Activated naive CD8-positive, alpha-beta T cell treated with anti-CD3 and anti-CD28 coated beads for 36 hours (primary cell): ENCODE measurements at places on chromosomes 12 and 14.
A peak's percentile ranks its signal among the peaks of the same experiment; 100 is the strongest.

DNA sequence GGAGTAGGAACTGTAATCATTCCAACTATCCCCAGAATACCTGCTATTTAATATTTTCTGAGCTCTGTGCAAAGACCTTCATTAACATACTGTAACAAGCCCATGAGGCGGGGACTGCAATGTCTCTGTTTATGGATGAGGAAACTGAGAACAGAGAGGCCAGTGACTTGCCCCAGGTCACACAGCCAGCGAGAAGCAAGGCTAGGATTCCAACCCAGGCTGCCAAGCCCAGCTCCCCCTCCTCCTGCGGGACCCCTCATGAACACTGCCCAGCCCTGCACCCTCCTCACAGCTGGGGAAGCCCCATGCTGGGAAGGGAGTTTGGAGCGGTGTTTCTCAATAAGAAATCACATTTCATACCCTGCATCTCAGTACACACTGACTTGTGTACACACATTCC, 10.9 kb downstream of the HVCN1 start:
- DNase-seq = no peak

DNA sequence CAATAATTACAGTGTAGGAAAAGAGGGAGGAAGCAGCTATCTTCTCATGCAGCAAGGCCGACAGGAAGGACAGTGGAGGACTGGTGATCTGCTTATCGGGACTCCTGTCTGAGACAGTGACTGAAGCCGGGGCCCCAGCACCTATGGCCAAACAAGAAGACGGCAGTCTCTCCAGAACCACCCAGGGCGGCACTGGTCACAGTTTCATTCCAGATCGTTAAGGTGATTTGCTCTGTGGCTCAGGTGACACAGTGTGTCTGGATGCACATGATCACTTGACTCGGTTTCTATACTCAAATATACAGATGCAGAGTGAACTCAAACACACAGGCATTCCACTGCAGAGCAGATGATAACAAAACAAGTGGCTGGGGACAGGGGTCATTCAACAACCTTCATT, 52.1 kb upstream of the CORO1C start:
- DNase-seq = no peak

GRCh38 chr12:57815177-57816000, 3.1 kb downstream of the AVIL start:
- no peak for DNase-seq

DNA sequence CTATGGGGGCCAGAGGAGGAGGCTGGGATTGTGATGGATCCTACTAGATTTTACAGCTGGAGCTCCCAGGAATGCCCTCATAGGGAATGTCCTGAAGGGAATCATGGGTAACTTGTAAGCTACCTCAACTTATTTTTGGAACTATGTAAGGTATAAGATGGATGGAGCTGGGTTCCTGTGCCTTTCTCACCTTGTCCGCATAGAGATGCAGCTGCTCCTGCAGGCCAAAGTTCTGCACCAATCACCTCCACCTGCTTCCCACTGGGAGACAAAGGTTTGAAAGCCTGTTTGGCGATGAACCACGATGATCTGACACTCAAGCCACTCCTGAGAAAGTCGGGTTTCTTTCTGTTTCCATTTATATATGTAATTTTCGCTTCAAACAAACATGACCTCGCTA, 648 bp upstream of the AKAP5 start:
- no peak for DNase-seq

GRCh38 chr12:114501474-114501807, 95.5 kb upstream of the TBX5 start:
- DNase-seq = no peak

- no peak for DNase-seq
Observed at GRCh38 chr14:33271216-33271615, 332.5 kb downstream of the NPAS3 start.

- no peak for DNase-seq
Observed at GRCh38 chr14:104248203-104249055, 110.0 kb downstream of the KIF26A start.

- no peak for DNase-seq
Observed at GRCh38 chr14:90981636-90982035, 78.8 kb downstream of the RPS6KA5 start.

GRCh38 chr14:58697930-58698642, 60.3 kb downstream of the DACT1 start:
- no peak for DNase-seq

GRCh38 chr12:114625294-114625851, 58.6 kb downstream of the TBX3 start:
- peak; percentile 46 for DNase-seq

DNA sequence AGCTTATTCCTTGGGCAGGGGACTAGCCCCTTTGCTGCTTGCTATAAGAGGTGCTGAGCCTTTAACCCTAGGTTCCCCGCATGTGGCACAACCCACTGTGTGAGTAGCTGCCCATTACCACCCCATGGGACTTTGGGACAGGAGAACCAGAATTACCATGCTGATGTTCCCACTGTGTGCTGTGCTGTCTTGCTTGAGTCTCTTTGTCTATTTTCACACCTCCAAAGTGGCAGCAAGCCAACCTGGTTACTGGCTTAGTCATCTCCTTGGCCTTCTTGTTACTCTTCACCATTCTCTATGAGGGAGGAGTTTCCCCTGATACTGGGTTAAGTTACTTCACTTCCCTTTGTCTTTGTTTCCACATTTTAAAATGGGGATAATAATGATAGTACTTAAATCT, 73.4 kb upstream of the ETV6 start:
- DNase-seq = peak; percentile 37

DNA sequence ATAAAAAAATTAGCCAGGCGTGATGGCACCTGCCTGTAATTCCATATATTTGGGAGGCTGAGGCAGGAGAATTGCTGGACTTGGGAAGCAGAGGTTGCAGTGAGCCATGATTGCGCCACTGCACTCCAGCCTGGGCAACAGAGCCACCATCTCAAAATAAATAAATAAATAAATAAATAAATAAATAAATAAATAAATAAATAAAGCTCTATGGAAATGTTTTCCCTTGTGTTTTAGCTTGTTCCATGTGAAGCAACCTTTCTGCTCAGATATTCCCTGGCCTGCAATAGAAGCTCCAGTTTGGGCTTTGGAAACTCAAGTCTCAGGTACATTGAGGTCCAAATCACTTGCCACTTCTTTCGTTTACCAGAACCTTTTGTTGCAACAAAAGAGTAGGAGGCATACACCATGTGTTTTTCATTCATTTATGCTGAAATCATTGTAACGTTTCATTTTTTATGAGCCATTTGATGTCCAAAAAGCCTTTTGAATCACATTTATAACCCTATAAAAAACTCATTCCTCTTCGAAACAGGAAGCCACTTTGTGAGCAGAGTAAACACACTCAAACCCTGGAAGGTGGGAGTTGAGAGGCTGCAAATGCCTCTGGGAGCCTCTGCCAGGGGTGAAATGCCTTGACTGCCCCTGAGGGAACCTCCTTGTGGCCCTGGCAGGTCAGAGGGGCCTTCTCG, 376.6 kb upstream of the TBX3 start:
- no peak for DNase-seq

DNA sequence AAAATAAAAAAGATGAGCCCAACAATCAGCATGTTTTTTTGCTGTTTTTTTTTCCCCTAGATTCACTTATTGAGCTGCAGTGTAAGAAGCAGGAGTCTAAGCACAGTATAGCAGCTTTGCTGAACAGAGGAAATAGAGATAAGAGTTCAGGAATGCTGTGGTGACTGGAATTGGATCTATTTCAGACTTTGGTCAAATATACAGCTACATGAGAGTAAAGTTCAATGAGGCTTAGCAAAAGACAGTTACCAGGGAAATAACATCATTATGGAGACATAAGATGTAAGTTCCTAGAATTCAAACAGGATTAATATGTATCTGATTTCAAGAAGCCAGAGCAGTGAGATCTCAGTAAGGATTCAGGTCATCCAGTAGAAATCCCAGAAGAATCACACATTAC, 613.0 kb downstream of the RPS29 start:
- DNase-seq = no peak

- no peak for DNase-seq
Observed at GRCh38 chr12:46579474-46579873, 206.9 kb upstream of the SLC38A2 start.

- no peak for DNase-seq
Observed at GRCh38 chr14:86912709-86913108, 1080.3 kb downstream of the GALC start.

GRCh38 chr12:130204541-130204953, 42.3 kb downstream of the FZD10 start:
- no peak for DNase-seq

GRCh38 chr12:46230306-46230705, 38.5 kb downstream of the SLC38A1 start:
- DNase-seq = no peak

DNA sequence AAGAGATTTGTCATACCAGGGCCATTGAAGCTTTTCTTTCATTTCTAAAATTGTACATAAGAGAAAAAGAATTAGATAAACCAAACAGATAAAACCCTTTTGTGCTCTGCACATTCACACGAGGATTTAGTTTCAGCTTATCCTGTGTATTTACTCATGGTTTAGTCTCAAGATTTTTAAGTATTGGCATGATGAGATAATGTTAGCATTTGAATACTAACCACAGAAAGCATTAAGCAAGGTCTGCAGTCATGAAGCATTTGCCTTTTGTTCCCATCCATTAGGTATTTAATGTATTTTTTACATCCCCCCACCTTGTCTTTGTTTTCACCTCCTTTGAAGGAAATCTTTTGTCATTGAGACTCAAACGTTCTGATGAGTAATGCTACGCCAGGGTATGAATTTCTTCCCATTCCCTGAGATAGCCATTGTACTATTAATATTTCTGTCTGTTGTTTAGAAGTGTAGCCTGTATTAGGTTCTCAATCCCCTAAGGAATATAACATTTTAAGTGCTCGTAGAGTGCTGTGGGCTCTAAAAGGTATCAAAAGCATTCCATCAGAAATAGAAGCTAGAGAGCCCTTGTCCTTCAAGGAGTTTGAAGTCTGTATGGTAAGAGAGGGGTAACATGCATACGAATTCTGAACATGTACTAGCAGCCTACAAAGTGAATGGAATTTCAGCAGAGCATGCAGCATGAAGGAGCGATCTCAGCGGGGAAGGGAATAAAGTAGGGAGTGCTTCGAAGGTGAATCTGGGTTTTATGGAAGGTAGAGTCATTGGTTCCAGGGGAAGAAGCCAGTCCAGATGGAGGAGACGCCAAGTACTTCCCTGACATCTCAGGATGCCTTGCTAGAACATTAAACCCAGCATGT, 22.3 kb downstream of the CRADD start:
- DNase-seq = no peak

GRCh38 chr12:76560086-76560491, 518 bp upstream of the OSBPL8 start:
- DNase-seq = no peak

GRCh38 chr12:48774516-48774915, 14.4 kb downstream of the ADCY6 start:
- DNase-seq = no peak

DNA sequence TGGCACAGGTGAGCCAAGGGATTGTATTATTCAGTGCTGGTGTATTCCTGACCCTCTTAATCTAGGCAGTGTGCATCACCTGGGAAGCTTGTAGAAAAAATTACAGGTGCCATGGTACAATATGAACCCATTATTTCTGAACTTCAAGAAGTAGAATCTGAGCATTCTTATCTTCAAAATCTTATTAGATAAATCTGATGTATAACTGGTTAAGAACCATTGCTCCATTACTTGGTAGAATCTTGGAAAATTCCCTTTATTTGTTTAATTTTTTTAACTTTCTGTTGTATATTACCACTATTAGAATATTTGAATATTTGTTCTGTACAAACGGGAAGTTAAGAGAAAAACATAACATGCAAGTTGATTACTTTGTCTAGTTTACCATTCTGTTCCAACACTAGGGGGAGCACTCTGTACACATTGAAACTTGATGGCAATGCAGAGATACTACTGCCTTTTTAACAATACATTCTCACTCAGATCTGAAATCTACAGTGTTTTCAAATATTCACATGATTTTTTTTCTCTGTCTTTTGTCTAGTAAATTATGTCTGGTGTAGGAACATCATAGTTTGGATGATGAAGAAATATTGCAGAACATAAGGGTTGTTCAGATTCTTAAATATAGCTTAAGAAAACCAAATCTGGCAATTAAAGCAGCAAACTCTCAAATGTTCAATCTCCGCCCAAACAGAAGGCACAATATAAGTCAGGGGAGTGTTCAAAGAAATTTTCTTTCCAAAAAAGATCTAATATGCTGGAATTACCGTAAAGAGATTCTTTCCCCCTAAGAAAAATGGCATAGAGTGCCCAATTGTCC, 196.6 kb downstream of the PCNX1 start:
- no peak for DNase-seq
